Ascending aorta (tissue), 2 donors: ENCODE measurements at places on chromosomes 13 and 19.

- no peak for DNase-seq
Observed at GRCh38 chr13:27595055-27595811, 25.1 kb downstream of the LNX2 start.

DNA sequence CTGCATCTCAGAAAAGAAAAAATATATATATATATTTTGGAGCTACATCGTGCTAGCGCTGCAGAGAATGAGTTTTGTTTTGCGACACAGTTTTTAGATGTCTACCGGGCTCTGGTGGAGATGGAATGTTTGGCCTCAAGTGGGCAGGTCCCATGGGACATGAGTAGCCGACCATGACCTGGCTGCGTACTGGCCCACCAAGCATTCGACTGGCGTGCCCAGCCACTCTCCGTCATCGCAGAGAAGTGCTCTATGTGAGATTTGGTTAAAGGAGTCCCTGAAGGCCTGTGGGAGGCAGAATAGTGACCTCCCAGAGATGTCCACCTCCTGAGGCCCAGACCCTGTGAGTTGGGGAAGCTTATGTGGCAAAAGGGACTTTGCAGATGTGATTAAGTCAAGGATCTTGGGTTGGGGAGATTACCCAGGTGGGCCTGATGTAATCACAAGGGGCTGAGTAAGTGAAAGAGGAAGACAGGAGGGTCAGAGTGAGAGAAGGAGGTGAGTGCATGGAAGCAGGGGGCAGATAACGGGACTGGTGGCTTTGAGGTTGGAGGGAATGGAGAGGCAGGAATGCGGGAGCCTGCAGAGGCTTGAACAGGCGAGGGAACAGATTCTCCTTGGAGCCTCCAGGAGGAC, 821 bp upstream of the LILRB4 start:
- DNase-seq = no peak

- no peak for DNase-seq
Observed at GRCh38 chr13:33548069-33548468, 262.5 kb upstream of the STARD13 start.

GRCh38 chr19:36847968-36848367, 2.7 kb upstream of the ZNF345 start:
- DNase-seq = no peak

DNA sequence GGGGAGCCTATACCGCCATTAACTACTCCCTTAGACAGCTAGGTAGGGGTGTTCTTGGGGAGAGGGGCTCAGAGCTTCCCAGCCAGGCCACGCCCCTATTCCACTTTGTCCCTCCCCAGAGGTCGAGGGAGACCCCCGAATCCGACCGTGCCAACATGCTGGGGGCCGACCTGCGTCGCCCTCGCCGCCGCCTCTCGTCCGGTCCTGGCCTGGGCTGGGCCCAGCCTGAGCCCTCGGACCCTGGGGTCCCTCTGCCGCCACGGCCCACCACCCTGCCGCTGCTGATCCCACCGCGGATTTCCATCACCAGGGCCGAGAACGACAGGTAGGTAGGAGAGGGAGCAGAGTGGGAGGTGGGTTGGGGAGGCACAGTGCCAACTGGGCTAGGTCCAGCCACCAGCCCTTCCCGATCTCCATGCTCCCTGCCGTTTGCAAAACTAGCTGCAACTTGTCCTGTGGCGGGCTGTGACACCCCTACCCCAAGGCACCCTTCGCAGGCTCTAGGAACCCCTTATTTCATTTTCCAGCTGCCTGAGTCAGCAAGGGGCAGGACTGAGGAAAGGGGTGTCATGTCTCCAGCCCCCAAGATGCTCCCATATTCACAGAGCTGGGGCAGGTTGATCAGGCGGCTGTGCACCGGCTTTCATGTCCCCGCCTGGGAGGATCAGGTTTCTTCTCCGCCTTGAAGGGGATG, 2.6 kb upstream of the PDE4A start:
- no peak for DNase-seq

DNA sequence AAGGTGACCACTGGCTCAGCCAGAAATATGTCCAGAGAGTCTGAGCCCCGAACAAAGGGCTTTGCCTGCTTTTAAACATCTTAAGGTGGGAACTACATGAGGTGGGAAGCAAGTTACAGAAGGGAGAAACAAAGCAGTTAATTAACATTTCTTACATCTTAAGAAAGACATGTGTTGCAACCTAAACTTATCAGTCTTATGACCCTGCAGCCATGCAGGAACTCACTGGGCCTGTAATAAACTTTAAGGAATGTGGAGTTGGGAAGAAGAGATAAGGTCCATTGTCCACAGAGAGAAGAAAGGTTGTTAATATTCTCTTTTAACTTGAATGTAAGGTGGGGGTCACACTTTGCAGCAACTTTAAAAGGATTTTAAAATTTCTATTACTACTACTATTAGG, 46.8 kb upstream of the CYP2A7 start:
- no peak for DNase-seq

DNA sequence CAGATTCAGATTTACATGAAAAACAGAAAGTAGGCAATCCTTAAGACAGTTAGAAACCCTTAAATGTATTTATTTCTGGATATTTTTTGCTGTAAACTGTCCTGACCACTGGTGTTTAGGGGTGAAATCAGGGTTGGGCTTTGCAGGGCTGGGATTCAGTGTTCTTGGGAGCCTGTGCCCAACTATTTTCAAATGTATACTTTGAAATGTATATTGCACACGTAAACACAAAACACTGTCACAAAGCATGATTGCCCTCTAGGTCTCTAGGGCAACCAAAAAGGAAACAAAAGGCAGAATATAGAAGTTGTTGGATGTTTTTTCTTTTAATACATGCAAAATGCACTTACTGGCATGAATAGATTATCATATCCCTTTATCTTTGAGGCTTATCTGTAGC, 1185.4 kb downstream of the DIAPH3 start:
- DNase-seq = no peak

DNA sequence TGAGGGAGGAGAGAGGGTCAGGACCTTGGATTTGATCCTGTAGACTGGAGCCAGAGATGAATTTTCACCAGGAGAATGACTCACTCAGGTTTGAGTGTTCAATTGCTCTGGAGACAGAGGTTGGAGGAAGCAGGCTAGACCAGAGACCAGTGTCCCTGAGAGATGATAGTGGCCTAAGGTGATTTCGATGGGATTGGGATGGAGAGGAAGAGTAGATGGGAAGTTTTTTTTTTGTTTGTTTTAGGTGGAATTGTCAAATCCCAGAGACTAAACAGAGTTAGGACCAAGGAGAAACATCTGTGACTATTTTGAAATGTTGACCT, 2.3 kb downstream of the CEBPG start:
- no peak for DNase-seq

DNA sequence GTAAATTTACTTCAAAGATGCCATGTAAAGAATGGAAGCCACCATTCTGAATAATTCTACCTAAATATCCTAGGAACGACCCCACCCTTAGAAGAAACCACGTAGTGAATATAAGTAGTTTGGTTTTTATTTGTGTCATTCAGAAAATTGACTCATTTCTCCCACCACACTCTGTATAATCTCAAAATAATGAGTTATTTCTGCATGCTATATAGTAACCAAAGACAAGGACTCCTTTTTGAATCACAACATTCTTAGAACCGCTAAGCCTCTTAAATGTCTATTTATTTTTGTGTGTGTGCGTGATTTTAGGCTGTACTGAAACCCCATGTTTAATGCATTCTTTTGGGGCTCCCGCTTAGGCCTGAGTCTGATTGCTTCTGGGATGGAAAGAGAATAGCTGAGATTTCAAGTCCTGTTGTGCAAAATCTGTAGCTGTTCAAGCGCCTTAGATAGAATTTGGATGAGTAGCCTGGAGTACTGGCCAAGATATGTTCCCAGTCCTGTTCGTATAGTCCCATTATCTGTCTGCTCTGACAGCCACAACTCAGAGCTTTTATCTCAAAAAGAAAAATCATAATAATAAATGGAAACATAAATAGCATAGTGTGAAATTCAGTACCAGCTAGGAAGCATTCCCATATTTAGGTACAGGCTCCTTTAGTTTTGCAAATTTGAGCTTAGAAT, 532.4 kb upstream of the NBEA start:
- DNase-seq = no peak

DNA sequence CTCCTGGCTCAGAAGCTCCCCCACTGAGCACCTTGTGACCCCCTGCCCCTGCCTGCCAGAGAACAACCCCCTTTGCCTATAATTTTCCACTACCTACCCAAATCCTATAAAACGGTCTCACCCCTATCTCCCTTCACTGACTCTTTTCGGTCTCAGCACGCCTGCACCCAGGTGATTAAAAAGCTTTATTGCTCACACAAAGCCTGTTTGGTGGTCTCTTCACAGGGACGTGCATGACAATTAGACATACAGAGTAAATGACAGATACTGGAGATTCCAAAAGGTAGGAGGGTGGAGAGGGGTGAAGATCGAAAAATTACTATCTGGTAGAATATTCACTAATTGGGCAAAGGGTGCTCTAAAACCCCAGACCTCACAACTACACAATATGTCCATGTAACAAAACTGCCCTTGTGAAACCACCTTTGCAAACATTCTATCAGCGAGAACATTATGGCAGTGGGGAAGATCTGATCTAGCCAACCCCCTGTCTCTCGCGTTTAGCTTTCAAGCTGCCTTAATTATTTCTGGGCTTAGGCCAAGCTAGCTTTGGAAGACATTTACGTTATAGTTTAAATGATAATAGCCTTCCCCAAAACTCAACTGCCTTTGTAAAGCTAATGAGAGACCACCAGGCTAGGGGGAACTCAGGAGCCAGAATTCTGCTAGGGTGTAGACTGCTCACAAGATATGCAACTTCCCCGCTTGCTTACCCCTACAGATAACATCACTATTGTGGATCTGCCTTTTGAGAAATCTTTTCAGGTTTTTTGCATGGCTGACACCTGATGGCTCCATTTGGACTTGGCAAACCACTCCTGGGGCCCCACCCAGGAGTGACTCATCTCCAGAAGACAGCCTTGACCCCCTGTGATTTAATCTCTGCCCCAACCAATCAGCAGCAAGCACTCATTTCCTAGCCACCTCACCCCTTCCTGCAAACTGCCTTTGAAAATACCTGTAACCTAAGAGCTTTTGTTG, 1534.0 kb upstream of the SPRY2 start:
- no peak for DNase-seq
